ENCODE measurements at places on chromosomes 1 and 21.

DNA sequence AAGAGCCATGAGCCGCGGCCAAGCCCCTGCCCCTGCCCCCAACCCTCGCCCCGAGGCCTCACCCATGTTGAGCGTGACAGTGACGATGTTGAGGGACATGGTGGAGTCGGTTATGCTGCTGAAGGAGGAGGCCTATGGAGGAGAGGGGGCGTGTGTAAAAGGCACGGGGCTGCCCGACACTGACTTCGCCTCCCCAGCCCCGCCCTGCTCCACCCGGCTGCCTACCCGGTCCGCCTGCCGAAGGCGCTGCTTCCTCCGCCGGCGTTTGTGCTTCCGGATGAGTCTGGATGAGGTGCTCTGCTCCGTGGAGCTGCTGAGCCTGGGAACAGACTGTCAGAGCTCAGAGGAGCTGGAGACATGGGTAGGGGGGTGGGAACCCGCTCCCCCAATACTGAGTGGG, 9.0 kb downstream of the DVL1 start:
- no peak for DNase-seq

- DNase-seq, result no peak
Observed at GRCh38 chr1:218273762-218274479, 11.2 kb upstream of the RRP15 start.

- DNase-seq, result peak; percentile 20
Observed at GRCh38 chr21:42850866-42851391, 28.4 kb downstream of the WDR4 start.

- DNase-seq, result no peak
Observed at GRCh38 chr1:248855580-248855979, 3.3 kb downstream of the ZNF692 start.

DNA sequence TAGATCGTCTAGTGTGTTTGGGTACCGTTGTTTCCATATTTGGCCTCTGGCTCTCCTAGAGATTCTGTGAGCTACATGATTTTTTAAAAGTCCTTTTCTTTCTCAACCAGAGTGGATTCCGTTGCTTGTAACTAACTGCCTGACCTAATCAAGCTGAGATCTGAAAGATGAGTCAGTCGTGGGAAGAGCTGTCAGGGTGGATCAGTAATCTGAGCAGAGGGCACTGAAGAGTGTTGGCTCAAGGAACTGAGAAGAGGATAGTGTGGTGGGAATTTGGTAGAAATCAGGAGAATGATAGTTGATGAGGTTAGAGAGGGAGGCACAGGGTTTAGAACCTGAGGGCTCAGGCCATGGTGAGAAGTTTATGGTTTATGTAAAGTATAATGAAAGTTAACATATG, 52.2 kb downstream of the TRAF5 start:
- DNase-seq, result no peak

GRCh38 chr1:20785907-20786252, 1.2 kb downstream of the HP1BP3 start:
- no peak for DNase-seq

- DNase-seq, result peak; percentile 15
Observed at GRCh38 chr21:34845521-34846451, 177.0 kb downstream of the CLIC6 start.

DNA sequence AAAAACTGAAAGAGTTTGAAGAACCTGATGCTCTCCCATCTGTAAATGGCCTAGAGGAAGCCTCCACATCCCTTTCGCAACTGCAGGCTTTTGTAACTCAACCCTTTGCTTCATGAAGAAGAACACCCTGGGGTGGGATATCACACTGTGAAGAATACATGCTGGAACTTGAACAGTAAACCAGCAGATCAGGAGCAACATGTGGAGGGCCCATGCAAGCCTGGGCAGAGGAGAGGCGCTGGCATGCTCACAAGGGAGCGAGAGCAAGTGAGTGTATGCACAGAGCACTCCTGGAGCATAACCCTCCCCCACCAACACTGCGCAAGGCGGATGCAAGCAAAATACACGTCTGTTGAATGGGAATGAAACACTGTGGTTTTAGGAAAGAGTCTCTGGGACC, 24.6 kb upstream of the SPAG17 start:
- DNase-seq, result no peak

DNA sequence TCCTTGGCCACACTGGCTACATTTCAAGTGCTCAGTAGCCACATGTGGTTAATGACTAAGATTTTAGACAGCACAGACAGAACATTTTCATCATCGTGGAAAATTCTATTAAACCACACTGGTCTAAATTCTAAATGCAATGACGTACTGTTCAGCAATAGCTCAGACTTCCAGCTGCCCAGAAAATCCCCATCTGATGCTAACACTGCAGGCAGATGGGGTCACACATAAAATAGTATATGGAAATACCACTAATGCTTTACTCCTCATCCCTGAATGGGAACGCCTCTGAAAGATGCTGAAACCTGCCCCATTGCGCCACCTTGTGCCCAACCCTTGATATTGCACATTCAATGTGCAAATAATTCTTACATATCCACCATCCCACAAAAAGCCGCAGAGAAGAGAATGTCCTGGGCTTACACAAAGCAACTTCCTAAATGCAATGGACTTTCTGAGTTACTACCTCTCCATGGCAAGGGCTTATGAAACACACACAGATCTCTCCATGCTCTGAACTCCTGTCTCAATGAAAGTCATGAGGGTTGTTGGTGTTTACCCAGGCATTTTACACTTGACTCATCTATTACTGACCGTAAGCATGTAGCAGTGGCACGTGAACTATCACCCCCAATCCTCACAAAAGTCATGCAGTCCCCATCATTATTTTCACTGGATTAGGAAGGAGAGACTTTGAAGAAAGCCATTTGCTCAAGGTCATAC, 20.3 kb upstream of the SLC5A9 start:
- DNase-seq, result peak; percentile 34

- no peak for DNase-seq
Observed at GRCh38 chr21:29384683-29385359, 86.1 kb downstream of the BACH1 start.

DNA sequence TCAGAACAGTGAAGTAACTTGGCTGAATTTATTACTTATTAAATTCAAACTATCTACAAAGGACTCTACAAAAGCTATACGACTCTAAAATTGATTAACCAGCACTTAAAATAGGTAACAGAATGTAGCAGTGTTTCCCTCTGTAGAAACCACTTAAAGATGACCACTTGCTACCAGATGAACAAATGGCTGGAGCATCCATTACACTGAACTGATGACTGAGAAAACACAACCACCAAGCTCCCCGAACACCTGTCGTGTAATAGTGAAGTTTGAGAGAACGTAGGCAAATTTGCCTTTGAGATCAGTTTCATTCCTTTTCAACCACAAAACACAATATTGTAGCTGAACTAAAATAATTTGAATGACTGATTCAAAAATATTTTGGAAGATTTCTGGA, 226.7 kb downstream of the KCNT2 start:
- no peak for DNase-seq

DNA sequence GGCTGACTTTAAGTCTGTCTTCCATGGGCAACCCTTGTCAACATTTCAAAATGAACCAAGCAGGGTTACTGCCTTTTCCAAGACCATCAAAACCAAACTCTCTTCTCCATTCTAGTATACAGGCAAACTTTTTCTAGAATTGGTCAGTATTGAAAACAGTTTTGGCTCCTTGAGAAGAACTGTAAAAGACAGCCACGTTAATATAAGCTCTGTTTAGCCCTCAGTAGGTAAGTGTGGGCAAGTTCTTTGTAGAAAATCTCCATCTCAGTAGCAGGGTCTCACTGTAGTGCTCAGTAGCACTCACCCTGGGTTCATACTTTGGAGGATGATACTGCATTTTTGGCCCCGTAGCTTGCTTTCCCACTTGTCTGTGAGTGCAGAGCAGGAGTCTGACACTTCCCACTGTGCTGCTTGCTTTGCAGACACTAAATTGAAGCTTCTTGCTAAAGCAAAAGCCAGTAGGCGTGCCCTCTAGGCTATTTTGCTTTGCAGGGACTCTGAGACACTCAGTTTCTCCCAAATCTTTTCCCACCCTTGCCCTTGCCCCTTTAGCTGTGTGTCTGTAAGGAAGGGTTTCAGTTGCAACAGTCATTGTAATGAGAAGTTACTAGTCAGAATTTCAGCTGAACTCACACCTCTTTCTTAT, 34.3 kb upstream of the CACYBP start:
- DNase-seq, result no peak

DNA sequence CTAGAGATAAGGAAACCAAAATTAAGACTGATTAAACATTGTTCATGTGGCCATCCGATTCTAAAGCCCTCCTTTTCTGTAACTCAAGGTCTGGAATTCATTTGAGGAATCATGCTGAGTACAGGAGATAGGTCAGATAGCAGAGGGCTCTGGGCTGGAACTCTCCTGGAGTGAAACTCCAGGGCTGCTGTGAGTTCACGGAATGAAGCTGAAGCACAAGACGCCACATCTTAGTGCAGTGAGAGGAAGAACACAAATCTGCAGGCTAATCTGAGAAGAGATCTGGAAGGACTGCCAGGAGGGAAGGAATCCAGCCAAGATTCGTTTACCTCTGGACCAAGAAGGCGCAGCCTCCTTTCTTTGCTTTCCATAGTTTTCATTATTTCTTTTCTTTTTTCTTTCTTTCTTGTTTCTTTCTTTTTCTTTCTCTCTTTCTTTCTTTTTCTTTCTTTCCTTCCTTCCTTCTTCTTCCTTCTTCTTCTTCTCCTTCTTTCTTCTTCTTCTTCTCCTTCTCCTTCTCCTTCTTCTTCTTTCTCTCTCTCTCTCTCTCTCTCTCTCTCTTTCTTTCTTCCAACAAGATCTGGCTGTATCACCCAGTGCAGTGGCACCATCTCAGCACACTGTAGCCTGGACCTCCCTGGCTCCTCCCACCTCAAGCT, 74.8 kb upstream of the ATP1B1 start:
- DNase-seq, result no peak

DNA sequence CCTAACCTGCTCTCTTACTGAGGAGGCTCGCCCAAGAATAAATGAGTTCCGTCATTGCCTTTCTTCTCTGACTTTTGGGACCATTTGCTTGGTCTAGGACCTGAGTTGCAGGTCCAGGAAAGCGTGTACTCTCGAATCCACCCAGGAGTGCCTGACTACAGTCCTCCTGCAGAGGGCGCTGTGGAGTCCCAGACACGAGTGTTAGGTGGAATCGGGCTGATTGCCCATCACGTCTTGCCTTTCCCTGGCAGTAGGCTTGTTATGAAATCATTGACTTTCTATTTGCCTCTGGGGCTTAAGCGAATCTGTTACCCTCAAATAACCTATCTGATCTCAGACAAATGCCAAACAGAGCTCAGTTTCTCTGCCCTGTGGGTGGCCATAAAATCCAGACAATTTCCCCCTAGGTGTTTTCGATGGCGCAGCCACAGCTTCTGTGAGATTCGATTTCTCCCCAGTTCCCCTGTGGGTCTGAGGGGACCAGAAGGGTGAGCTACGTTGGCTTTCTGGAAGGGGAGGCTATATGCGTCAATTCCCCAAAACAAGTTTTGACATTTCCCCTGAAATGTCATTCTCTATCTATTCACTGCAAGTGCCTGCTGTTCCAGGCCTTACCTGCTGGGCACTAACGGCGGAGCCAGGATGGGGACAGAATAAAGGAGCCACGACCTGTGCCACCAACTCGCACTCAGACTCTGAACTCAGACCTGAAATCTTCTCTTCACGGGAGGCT, at the start of gene IL20:
IL20 (plus strand) TSS at position 685 of the 733 bp plus-strand sequence. CDS start 230 bp downstream, outside the sequence.
- peak; percentile 75 for DNase-seq

DNA sequence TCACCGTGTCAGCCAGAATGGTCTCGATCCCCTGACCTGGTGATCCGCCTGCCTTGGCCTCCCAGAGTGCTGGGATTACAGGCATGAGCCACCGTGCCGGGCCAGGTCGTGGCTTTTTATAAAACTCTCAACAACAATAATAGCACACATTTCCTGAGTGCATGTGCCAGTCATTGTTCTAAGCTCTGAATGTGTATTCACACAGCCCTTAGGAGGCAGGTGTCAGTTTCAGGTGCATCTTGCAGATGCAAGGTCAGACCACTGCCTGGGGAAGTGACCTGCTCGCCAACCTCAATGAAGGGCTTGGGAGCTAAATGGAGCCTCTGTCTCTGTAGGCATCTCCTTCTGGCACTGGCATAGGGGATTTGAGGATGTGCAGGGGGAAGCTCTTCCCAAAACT, 1.6 kb upstream of the LEFTY2 start:
- DNase-seq, result no peak

GRCh38 chr1:174110053-174110452, 49.3 kb upstream of the RABGAP1L start:
- DNase-seq, result no peak

GRCh38 chr1:47751193-47751592, 246.0 kb downstream of the TRABD2B start:
- no peak for DNase-seq

DNA sequence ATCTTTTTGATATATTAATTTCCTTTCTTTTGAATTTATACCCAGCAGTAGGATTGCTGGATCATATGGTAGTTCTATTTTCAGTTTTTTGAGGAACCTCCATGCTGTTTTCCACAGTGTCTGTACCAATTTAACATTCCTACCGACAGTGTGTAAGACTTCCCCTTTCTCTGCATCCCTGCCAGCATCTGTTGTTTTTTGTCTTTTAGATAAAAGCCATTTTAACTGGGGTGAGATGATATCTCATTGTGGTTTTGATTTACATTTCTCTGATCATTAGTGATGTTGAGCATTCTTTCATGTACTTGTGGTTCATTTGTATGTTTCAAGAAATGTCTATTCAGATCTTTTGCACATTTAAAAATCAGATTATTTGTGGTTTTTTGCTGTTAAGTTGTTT, 62.4 kb upstream of the STUM start:
- DNase-seq, result no peak

DNA sequence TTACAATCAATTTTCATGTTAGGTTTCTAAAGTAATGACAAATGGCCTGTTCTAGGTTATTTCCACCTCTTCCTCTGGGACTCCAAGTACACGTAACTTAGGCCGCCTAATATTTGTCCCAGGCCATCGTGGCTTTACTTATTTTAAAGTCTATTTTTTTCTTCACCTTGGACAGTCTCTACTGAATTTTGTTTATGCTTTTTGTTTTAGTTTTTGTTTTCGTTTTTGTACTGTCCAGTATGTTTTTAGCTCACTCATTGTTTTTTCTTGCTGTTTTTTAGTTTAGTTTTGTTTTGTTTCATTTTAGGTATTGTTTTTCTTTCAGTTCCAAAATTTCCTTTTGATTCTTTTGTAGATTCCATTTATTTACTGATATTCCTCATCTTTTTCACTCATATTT, 187.7 kb upstream of the RNPC3 start:
- DNase-seq, result no peak

- DNase-seq, result no peak
Observed at GRCh38 chr1:107480548-107481415, 339.9 kb downstream of the NTNG1 start.

- no peak for DNase-seq
Observed at GRCh38 chr21:35208810-35209517, 159.9 kb upstream of the RUNX1 start.

DNA sequence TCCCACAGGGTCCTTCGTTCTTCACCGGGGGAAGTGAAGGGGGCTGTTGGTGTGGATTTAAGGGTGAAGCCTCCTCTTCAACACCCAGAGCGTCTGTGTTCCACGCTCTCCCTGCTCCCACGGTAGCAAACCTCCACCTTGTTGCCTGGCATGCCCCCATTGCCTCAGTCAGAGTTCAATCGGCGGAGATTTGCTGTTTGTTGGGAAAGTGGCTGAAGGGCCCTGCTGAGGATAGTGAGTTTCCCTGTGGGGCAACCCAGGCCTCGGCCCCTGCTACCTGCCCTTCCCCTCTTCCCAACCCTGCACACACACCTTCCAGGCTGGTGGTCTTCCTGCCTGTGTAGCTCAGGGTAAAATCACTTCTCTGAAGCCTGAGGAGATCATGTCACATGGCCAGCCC, 60.5 kb downstream of the TOR1AIP2 start:
- no peak for DNase-seq

- DNase-seq, result no peak
Observed at GRCh38 chr1:187943606-187944403, 1115.1 kb downstream of the PLA2G4A start.
